ENCODE measurements at places on chromosomes 13 and 19. TPM values are rescaled to one million over a fixed set of nuclear protein-coding genes. Genes with fewer than 3 reads are reported as not detected.

DNA sequence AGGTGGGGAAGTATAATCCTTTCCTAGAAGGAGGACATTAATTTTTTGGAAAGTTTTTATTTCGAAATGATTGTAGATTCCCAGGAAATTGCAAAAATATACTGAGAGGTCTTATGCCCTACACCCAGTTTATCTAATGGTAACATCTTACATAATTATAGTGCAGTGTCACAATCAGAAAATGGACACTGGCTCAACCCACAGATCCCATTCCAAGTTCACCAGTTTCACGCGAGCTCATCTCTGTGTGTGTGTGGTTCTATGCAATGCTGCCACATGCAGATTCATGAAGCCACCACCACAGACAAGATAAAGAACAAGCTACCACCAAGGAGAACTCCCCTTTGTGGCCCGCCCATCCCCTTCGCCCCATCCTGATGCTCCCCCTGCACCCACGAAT, 24.4 kb downstream of the IL17D start:
- ATAC-seq: no peak

GRCh38 chr19:8526345-8527091, 12.6 kb upstream of the ZNF414 start:
- ATAC-seq: peak; percentile 81

DNA sequence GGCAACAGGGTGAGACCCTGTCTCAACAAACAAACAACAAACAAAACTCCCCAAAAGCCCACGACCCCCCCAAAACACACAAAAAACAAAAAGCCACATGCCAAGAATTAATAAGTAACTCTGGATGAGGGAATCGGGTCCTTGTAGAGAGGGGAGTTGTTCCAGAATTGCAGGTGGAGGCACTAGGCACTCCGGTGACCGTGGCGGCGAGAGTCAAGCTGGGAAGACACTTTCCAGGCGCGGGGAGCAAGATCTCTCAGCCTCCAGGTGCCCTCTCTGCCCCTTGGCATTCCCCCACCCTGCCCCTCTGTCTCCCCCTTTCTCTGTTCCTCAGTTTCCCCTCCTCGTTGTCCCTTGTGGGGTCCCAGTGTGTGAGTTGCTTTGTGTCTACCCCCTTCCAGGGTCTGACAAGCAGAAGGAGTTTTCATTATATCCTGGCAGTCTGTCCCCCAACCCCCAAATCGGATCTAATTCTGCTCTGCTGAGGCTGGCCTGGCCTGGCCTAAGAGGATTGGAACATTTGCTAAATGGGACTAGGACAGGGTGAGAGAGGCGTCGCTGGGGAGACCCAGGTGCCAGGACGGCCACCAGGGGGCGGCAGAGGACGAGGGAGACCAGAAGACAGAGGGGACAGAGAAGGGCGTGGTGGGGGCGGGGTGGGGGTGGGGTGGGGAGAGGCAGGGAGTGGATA, 8.3 kb upstream of the CRX start:
- peak; percentile 58 for ATAC-seq

TRAPPC6A gene
- total RNA-seq: 16.2 TPM

INSL3 gene
- total RNA-seq: not detected

B3GNT8 gene
- 1.9 TPM for total RNA-seq
